Activated CD4-positive, alpha-beta T cell treated with anti-CD3 and anti-CD28 coated beads, Interleukin-10, Interleukin-2, amounts not matched to agents 100 ng/mL and 50 ng/mL, durations not matched to agents 16 hours and 8 hours (primary cell): ENCODE measurements at places on chromosomes 2 and 18.

GRCh38 chr2:44979581-44979980 is 29.7 kb downstream of the SIX2 start:
- no peak for DNase-seq

DNA sequence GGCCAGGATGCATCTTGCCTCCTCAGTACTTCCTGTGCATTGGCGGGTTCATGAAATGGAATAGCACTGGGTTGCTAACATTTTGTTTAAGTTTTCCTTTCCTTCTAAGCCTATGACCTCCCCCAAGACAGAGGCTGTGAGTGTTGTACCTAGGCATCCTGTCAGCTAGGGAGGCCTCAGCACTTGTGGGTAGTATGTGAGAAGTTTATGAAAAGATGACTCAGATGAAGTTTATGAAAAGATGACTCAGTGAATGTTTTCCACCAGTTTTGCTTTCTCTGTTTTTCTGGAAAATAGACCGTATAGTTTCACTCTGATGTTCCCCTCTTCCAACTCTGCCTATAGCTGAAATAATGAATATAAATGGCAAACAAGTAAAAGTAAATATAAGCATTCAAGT is 412.9 kb downstream of the TMEM182 start:
- DNase-seq: peak; percentile 21

DNA sequence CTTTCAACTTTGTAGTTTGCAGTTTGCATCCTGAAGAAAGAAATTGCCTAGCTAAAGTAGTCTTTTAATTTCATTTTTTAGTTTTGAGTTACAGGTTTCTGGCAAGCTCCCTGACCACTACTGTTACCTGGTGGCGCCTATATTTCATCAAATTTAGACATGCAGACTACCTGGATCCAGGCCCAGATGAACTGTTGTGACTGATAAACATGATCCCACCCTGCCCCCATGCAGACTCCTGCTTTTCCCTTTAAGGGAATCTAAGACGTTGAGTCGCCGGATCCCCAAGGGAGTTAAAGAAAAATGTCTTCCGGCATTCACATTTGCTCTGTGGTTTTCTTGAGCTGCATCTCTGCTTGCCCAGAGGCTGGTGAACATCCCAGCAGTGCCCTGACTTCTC is 22.2 kb downstream of the METAP1D start:
- DNase-seq: no peak

GRCh38 chr2:595831-596592 is 81.2 kb downstream of the TMEM18 start:
- no peak for DNase-seq

DNA sequence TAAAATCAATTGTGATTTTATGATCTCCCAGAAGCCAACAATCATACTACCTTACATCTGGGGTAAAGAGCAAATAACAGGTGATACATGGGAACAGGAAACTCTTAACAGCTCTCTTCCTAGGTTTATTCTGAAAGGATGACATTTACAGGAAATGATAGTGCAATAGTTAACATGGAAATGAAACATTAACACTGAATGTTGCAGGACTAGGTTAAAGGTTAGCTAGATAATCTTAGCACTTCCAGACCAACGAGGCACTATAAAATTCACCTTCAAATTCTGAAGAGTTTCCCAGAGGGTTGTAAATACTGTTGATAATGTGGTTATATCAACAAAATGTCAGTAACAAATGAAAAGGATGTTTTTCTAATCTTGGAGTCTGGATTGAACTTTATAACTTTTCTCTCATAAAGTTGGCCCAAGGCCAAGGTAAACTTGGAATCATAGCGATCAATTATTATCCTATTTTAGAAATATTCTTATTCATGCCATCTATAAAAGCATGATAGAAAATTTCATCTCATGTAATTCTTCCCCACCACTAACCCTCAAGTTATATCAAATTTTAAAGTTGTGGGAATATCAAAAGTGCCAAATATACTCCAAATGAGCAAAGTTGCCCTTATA is 32.9 kb upstream of the GCG start:
- DNase-seq: no peak

DNA sequence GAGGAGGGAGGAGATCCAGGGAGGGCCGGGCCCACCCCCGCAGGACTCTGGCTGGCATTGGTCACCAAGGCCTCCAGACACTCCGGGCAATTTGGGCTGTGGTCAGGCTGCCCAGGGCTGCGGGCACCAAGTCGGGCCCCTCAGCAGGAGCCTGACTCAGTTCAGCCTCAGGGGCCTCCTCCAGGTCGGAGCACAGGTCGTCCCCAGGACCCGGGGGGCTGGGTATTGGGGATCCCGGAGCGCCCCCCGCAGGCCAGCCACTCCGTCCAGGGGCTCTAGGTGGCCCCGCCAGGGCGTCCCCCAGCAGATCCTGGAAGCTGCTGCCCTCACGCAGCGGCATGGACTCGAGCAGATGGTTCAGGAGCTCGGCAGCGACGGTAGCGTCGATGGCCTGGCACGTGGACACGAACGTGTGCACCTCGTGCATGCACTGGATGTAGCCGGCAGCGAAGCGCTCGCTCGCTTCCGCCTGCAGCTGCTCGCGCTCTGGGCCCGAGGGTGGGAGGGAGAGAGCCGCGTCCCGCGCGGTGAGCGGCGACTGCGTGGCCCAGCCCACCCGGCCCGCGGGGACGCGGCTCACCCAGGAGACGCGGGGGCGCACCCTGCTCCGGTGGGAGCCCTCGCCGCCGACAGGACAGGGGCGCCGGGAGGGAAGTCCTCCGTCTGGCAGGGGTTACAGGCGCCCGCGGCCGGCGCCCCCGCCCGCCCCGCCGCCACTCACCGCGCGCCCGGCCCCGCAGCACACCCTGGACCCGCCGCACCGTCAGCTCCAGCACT is 884 bp downstream of the HES6 start:
- DNase-seq: peak; percentile 34

- DNase-seq: no peak
These were observed 71.0 kb downstream of the PXDN start for GRCh38 chr2:1673160-1673944.

DNA sequence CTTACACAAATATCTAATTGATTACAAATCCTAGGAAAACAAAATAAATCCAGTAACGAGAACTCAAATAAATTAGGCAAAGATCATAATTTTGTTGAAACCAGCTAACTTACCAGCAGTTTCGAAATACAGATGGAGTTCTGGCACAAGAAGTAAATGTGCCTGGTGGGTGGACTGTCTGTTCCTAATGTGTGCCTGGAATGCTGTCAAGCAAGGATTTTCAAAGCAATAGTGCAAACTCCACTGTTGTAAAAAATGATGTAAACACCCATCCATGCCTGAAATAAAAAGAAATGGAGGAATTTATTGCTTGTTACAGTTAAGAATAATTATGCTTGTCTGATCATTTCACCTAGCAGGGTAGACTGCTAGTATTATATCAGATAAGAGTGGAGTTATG is 423.9 kb upstream of the MAP2 start:
- DNase-seq: no peak

DNA sequence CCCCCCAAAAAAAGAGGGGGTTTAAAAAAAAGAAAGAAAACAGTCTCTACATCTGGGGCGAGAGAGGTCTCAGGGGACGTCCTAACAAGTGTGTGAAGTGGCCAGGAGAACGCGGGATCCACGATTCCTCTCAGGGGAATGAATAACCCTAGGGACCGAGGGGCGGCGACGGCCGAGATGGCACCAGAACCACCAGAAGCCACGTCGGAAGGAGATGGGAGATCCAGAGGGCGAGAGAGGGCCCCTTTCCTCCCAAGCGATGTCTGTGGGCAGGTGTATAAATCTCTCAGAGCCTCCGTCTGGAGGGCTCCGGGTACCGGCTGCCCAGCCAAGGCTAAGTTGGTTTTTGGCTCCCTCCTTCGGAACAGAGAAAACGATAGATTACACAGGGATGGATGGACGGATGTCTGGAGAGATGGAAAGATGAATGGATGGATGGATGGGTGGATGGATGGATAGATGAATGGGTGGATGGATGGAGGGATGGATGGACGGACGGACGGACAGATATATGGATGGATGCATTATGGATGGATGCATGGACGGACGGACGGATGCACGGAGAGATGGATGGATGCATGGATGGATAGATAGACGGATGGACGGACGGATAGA is 1.7 kb downstream of the EPHA4 start:
- DNase-seq: peak; percentile 12

- no peak for DNase-seq
These were observed 273.9 kb downstream of the PHLPP1 start for GRCh38 chr18:62989195-62989594.

- peak; percentile 24 for DNase-seq
These were observed 453 bp downstream of the CABLES1 start for GRCh38 chr18:23135550-23136325.

- DNase-seq: no peak
These were observed 54.2 kb upstream of the ID2 start for GRCh38 chr2:8627692-8628085.

- DNase-seq: no peak
These were observed 143.8 kb downstream of the SH3BP4 start for GRCh38 chr2:235095569-235095968.

DNA sequence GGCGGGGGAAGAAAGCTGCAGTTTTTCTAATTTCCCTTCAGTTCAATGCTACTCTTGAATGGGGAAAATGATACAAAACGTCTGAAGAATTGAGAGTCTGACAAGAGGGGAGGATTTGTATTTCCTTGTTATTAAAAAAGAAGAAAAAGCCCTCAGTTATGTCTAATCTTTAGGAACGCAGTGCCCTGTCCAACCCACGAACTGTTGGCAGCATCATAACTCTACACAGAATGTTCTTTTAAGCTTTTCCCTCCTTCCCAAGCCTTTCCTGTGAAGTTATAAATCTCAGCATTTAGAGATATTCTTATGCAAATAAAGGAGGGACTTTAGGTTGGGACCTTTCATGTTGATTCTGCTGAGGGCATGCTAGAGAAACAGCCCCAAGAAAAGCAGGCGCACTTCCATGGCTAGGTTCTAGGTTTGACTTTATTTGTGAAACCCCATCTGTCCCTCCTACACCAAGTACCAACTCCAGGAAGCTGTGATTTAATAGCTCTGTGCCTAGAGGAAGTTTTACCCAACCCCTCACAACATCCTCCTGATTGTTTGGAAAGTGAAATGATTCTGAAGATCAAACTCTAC is 288.6 kb downstream of the SETBP1 start:
- DNase-seq: no peak

- DNase-seq: no peak
These were observed 517.7 kb upstream of the MYT1L start for GRCh38 chr2:2848621-2849333.

DNA sequence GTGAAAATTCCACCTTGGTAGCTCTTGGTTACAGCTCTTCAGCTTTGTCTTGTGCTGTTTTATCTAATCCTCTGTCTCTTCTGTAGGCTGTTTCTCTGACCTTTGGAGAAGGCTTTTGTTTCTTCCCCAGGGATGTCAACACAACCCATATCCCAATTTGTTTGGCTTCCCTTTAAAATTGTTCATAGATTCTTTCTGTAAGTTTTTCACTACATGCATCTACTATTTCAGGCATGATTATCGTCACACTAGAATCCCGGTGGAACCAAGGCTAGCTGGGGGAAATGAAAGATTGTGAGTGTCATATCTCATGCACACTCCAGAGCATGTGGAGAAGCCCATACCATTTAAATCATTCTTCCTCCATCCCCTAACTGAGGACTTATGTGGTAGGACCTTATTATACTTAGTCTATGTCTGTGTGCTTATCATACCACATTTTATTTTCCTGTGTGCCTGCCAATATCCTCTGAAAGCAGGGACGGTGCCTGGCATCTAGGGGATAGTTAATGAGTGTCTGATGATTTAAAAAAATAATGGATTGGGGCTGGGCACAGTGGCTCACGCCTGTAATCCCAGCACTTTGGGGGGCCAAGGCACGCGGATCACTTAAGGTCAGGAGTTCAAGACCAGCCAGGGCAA is 59.9 kb downstream of the CRIM1 start:
- no peak for DNase-seq

DNA sequence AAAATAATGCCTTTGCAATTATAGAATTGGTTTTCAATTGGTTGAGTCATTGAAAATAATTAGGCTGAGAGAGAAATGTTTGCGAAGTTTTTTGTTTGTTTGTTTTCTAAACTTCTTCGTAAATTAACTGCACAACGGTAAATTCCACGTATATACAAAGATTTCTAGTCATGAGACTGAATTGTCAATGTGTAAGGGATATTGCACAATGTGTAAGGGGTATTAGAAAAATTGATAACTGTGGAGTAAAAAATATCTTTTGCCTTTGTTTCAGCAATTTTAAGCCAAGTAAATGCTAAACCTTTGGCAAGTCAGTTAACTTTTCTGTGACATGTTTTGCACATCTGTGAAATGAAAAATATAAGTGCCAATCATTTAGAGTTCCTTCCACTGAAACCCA is 606.0 kb downstream of the TMEM182 start:
- DNase-seq: no peak

DNA sequence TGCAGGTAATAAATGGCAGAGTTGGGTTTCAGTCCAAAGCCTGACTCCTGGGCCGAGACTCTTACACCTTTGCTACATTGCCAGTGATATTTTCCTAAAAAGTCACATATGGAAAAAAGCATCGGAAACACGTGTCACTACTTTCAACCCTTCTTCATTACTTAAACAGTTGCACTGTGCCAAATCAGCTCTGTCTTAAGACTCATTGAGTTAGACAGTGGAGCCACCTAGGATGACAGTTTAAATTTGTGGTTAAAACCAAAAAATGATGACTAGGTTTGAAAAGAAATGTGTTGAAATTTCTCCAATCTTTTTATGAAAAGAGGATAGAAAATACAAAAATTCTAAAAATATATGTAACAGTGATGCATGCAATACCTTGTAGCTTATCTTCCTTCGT is 97.5 kb downstream of the TMEM247 start:
- DNase-seq: no peak

DNA sequence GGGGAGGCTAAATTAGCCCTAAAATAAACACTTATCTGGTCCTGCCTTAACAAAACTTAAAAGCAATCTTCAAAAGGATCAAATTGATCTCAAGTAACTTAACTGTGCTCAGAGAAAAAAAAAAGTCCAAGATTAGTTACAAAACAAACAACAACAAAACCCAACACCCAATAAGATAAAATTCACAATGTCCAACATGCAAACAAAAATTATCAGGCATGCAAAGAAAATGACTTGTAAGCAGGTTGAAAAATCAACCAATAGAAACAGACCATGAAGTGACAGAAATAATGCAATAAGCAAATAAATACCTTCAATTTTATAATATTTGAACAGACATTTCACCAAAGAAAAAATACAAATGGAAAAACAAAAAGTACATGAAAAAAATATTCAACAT is 4.0 kb upstream of the REEP1 start:
- no peak for DNase-seq

DNA sequence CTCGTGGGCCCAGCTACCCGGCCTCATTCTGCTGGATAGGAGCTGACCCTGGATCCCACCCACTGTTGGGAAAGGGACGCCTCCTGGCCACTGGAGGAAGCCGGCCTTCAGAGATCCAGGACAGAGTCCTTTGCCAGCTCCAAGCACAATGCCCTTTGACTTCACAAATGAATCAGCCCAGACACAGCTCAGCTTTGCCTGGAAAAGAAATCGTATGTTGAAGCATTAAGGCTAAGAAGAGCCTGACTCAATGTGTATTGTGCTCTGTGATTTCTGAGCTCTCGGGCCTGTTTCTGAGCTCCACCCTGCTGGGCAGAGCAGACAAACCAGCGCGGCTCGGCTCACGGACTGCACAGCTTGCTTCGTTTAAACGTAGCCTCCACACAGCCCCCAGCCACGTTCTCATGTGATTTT is 162.9 kb upstream of the APCDD1 start:
- DNase-seq: no peak
